ENCODE measurements at places on chromosomes 7 and 10.

- no peak for DNase-seq
Measured at GRCh38 chr10:49568235-49568634, 29.3 kb upstream of the ERCC6 start.

DNA sequence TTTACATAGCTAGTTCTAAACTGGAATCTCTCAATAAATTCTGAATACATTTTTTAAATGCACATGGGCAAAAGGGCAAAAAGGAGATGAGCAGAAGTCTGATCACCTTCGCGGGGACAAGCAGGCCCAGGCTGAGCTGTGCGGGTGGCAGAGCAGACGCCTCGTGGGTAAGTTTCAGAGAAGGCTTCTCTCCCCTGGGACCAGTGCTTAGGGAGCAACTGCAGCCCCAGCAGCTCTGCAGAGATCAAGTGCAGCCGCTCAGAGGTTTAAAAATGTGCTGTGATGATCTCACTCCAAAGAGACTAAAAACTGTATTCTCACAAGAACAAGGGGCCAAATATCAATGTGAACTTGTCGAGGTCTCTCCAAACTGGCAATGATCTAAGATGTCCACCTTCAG, 264.3 kb upstream of the RNF32 start:
- no peak for DNase-seq

- DNase-seq = no peak
Measured at GRCh38 chr10:9743639-9744038, 1274.0 kb upstream of the CELF2 start.

DNA sequence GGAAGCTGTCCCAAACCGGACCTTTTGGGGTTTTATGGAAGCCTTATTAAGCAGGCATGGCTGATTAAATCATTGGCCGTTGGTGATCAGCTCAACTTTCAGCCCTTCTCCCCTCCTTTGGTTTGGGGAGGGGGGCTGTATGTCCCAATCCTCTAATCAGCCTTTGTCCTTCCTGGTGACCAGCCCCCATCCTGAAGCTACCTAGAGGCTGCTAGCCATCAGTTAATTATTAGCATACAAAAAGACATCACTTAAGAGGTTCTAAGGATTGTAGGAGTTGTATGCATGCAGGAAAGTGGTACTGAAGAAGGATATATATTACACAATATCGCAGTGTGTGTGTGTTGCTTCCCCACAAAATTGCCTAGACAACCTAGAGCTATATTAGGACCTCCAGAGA, 553.3 kb upstream of the FZD8 start:
- DNase-seq = no peak

GRCh38 chr10:133261726-133262325, 14.8 kb downstream of the ADAM8 start:
- DNase-seq = peak; percentile 78

GRCh38 chr10:44261710-44262455, 123.0 kb downstream of the CXCL12 start:
- no peak for DNase-seq

DNA sequence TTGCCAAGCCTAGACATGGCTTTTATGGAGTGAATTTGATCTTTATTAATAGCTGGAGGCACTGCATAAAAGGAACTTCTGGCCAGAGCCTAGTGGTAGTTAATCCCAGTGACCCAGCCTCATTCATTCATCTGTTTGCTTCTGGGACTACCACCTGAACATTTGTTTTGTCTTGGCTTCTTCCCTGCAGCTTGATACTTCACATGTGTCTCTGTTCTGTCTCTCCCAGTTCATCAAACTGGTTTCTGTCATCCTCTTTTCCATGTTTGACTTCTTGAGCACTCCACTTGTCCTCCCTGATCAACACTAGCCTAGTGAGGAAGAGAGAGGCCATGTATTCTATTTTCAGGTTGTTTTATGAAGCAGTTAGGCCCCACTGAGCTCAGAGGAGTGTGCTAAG, 163.6 kb downstream of the NRG3 start:
- DNase-seq = no peak

GRCh38 chr10:48632166-48632565, 27.3 kb upstream of the ARHGAP22 start:
- DNase-seq = no peak

DNA sequence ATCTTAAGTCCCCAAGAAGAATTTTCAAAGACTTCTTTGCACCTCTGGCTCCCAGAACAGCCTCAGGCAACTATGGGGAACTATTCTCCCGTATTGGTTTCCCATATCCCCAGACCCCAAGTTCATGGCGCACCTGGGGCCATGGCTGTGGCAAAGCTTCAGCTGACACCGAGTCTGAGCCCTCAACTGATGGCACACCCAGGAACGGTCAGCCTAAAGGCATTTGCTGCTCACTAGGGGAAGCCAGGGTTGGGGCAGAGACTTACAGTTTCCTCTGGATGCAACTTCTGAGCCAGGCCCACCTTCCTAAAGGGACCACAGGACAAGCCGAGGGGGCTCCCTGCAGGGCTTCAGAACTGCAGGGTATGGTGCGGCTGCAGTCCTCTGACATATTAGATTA, 13.7 kb upstream of the CPA1 start:
- no peak for DNase-seq

GRCh38 chr10:16965344-16965616, 148.1 kb upstream of the RSU1 start:
- DNase-seq = no peak

GRCh38 chr10:15814565-15814964, 45.7 kb downstream of the MINDY3 start:
- no peak for DNase-seq

DNA sequence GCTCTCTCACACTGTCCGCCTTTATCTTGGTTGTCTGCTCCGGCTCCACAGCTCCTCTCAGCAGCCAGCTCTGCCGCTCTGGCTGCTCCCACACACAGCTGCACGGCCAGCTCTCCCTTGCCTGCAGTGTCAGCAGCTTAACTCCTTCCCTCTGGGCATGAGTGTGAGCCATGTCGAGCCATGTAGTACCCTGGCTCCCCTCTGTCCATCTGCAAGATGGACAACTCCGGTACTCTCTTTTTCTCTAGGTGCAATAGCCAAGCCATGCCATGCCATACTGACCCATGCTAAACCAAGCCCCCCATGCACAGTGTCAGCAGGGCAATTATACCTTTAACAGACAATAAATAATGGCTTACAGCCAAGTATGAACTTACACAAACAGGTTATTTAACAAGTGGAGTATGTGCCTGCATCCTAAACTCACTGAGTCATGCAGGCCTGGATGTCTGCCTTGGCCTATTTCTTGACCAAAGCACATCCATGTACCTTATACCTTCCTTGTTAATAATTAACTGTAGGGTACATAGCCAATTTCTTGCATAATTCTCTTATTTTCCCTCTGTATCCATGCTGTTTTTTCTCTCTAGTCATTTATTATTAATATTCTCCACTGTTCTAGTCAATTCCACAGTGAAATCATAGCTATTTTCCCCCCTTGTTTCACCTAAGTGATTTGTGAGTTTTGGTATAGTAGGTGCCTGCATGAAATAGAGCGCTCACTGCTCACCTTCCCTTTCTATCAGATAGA, 170.9 kb downstream of the CDK14 start:
- DNase-seq = no peak

- no peak for DNase-seq
Measured at GRCh38 chr10:81874875-81875466, at the start of gene NRG3. Gene NRG3 (plus strand): TSS chr10:81875194.

DNA sequence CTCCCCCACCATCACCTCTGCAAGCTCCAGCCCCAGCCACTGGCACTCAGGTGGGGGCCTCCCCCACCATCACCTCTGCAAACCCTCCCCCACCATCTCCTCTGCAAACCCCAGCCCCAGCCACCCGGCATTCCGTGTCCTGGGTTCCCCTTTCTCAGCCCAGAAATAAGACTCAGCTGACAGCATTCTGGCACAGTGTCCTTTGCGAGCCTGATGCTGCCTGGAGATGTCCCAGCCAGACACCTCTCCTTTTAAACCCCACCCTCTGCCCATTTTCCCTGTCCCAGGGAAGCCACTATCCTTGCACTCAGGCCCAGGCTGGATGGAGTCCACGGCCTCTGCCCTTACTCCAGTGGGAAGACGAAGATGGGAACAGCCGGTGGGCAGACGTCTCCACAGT, 49.8 kb downstream of the ELFN1 start:
- DNase-seq = no peak

- DNase-seq = no peak
Measured at GRCh38 chr7:64879086-64879730, 23.9 kb upstream of the ZNF273 start.

- no peak for DNase-seq
Measured at GRCh38 chr7:70925411-70926115, 206.4 kb upstream of the GALNT17 start.

DNA sequence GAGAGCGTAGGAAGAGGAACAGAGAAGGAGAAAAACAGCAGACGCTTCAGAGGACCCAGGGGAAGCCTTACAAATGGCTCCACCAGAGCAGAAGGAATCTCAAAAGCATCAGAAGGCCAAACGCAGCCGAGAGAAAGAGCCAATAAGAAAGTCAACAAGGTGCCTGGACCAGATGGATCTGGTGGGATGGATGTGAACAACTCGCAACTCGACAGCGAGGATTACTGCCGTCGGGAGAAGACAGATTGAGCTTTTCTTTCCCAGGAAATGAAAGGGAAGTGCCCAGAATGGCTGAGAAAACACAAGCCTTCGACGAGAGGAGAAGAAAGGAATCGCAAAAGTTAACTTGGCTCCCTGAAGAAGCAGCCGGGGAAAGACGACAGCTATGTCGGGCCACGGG, 132.8 kb upstream of the MGMT start:
- no peak for DNase-seq

DNA sequence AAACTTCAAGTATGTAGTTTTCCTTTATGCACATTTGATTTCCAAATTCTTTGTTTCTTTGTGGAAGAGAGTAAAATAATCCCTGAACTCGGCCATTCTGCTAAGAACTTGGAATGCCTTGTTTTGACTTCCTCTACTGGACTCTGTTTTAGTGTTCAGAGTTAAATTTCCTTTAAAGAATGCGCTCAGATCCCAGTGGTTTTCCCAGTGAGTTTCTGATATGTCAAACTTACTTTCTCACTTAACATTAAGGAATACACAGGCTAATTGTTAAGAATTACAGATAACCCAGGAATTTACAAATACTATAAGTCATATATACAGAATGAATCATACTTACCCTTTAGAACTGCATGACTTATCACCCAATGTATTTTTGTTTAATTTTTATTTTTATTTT, 1067.6 kb upstream of the CELF2 start:
- no peak for DNase-seq

- DNase-seq = no peak
Measured at GRCh38 chr10:43258211-43258561, 8.7 kb downstream of the RASGEF1A start.

DNA sequence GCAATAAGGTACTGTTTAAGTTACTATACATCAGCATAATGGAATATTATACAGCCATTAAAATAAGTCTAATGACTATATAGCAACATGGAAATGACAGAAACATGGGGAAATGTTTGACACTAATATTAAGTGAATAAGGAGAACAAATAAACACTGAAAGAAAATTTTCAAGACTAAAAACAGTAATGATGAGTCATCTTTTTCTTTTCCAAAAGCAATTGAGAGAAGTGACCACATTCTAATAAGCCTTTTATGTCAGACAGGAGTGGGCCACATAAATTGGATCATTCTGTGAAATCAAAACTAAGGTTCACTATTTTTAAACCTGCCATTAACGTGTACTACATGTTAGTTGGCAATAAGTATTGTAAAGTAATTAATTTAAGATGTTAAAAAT, 187.5 kb downstream of the AHR start:
- DNase-seq = no peak

GRCh38 chr10:104434601-104435000, 81.0 kb downstream of the CFAP58 start:
- DNase-seq = no peak

DNA sequence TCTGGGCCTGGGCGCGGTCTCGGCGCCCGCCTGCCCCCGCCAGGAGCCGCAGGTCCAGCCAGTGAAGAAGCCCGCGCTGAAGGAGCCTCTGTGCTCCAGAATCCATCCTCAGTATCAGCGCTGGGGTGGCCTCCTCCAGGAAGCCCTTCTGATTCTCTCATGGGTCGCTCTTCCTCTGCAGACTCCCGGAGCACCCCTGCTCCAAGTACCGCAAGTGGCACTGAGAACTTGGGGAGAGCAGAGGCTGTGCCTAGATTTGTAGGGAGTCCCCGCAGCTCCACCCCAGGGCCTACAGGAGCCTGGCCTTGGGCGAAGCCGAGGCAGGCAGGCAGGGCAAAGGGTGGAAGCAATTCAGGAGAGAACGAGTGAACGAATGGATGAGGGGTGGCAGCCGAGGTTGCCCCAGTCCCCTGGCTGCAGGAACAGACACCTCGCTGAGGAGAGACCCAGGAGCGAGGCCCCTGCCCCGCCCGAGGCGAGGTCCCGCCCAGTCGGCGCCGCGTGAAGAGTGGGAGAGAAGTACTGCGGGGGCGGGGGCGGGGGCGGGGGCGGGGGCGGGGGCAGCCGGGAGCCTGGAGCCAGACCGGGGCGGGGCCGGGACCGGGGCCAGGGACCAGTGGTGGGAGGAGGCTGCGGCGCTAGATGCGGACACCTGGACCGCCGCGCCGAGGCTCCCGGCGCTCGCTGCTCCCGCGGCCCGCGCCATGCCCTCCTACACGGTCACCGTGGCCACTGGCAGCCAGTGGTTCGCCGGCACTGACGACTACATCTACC, at the start of gene ALOX5:
Gene ALOX5, plus strand, starts transcription at position 641 of the 774 bp plus-strand sequence. Its CDS starts 64 bp downstream, at position 705.
- DNase-seq = peak; percentile 11

- DNase-seq = no peak
Measured at GRCh38 chr7:153628406-153628805, 423.8 kb upstream of the DPP6 start.

- DNase-seq = no peak
Measured at GRCh38 chr7:118158766-118159165, 25.2 kb upstream of the LSM8 start.

DNA sequence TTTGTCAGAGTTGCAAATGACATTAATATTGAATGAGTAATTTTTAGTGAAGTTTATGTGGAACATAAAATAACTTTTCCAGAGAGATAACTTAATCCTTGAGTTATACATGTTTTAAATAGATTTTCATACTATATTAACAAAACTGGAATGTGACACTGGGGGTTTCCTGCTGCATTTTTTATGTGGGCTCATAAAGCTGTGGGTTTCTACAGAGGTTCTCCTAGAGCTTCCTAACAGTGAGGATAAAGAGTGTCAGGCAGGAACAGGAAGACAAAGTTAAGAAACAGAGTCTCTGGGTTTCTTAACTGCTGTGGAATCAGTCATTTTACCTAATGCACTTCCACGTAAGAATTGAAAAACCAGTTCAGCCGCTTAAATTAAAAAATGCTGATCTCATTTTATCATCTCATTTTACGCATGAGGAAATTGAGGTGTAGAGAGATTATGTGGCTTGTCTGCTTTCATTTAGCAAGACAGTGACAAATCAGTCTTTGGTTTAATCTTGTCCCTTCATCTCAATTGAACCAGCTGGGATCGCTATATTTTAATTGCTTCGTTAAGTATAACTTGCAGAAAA, 5.0 kb downstream of the CD36 start:
- DNase-seq = no peak

All from stimulated activated CD4-positive, alpha-beta T cell treated with anti-CD3 and anti-CD28 coated beads, Interleukin-4, amount 100 ng/mL, for 48 hours (primary cell).